HFF-Myc (cell line): ENCODE measurements at places on chromosomes 2 and 18.
A peak's percentile ranks its signal among the peaks of the same experiment; 100 is the strongest.

- DNase-seq: no peak
Observed at GRCh38 chr2:224968051-224968450, 74.2 kb downstream of the DOCK10 start.

DNA sequence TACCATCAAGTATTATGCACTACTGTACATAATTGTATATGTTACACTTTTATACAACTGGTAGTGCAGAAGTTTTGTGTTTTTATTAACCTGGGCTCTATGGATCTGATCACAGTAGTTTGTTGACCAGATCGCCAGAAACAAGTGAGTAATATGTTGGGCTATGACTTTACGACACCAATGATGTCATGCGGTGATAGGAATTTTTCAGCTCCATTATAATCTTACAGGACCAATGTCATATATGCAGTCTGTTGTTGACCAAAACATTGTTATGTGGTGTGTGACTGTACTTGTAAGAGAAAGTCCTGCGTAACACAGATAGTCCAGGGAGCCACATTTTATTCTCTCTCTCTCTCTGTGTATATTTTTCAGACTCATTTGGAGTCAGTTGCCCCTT, 4.5 kb upstream of the ACOXL start:
- DNase-seq: no peak

DNA sequence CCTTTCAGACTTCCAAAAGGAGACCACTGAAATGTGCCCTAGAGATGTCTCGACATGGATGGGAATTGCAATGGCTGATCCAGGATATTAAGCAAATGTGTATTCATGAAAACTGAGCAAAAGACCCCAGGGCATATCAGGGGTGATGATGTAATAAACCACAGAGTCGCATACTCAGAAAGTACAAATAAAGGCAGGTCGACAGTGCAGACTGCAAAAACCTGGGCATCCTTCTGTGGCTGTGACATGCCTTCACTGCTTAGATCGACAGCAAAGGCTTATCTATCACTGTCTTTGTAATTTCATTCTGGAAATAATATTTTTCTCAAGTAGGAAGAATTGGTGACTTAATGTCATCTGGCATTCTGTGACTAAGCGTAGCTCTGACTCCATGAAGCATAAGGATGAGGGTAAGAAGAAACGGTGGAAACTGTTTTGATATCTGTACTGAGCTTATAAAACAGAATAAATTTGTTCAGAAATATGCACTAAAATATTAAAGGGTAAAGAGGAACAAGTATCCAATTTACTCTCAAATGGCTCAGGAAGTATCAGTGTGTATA, 115.6 kb upstream of the NRP2 start:
- DNase-seq: no peak

DNA sequence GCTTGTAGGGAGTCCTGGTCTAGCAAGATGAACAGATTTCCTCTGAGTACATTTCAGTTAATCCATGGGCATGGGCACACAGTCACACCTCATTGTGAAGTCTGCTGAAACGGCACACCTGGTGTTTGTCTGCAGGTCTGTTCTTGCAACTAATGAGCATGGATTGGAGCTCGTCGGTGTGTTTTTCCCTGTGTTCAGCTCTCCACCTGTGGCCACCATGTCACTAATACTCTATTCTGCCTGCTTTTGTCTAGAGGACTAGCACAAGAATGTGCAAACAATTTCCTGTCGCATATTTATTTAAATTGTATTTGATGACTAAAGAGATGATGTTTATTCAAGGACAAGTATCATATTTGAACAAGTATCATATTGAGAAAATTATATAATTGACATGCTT, 24.5 kb upstream of the PPP4R1 start:
- no peak for DNase-seq

DNA sequence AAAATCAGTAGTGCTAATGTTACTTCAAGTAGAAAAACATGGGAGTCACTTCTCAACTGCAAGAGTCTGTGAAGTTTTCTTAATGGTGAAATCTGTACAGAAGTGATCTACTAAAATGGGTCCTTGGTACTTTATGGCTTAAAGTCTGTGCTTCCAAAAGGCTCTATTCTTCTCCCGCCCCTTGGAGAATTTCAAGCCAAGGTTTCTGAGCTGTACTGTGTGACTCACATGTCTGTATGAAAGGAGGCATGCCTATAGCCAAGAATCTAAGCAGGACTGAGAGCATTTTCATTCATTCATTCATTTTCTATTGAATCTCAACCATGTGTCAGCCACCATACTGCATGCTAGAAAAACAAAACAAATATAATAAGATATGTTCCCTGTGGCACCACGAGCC, 19.8 kb upstream of the DDX18 start:
- DNase-seq: no peak

DNA sequence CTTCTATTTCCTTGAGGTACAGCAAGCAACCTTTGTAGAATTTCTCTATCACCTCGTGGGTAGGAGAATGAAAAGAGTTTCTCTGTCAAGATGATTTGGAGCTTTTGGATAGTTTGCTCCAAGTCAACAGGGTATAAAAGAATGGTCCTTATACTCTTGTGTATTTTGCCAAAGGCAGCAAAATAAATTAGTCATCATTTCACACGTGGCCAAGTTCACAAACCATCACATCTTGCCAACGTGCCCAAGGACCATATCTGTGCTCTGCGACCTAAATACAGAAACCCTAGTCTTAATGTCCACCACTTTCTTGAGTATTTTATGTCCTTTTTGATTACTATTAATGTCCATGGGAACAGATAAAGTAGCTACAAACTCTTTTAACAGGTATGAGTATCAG, 262.9 kb downstream of the AFF3 start:
- DNase-seq: no peak

- DNase-seq: no peak
Observed at GRCh38 chr2:37230581-37230980, 815 bp downstream of the CEBPZ start.

DNA sequence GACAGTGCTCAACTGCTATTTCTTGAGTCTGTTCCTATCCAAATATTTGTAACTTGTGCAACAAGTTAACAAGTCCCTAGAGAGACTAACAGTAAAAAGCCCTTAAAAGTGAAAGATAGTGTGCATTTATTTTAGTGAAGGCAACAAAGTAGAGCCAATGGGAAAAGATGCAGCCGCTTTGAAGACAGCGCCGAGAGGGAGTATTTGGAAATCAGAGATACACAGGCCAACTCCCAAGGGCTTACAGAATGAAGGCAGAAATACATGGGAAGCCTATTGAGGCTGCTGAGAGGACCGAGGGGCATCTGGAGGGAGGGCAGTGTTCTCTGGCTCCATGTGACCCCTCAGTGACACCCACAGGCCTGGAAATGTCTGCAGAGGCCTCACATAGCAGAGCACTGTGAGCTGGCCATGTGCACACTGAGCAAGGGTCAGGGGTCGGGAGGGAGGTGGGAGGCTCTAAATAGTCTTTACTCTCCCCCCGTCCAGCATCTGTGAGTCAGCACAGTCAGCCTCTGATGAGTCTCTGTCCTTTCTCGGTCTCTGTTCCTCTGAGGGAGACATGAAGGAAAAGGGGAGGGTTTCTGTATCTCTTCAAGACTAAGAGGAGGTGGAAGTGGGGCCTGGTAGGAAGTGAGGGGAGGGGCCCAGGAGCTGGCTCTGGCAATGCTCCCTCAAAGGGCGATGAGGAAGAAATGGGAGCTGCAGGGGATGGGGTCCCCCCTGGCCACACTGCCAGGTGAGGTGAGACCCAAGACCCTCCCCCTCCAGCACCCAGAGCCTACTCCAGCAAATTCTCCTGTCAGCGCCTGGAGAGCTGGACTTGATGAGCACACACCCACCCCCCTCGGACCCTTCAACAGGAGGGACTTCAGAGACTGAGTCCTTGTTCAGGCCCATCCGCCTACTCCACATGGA, 133.6 kb downstream of the SP3 start:
- DNase-seq: peak; percentile 16

DNA sequence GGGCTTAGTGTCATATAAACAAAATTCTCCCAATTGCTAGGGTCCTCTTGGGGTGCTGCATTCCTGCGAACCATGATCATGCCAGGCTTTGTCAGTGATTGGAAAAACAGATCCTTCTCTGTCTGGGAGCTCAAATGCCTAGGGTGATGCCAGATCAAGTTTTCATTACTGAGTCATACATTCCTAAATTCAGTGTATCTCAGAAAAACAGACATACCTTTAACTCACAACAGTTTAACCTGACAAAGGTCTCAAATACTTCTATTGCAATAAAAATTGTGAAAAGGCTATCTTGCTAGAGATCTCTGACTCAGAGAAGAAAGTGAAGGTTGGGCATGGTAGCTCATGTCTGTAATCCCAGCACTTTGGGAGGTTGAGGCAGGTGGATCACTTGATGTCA, 86.9 kb downstream of the SH3YL1 start:
- DNase-seq: no peak

GRCh38 chr18:73896685-73897084, 250.9 kb downstream of the FBXO15 start:
- DNase-seq: no peak

- no peak for DNase-seq
Observed at GRCh38 chr18:70506511-70506910, 217.7 kb downstream of the SOCS6 start.

DNA sequence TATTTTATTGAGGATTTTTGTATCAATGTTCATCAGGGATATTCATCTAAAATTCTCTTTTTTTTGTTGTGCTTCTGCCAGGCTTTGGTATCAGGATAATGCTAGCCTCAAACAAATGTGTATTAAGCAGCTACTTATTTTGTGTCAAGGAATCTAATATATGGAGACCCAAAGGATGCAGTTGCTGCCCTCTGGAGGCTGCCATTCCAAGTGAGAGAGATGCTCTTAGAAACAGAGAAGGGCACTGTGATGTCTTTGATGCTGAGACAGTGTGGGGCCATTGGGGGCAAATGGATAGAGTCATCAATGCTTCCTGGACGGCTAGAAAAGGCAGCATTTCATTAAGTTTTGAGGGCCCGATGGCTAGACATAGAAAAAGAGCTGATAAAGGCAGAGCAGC, 292.6 kb downstream of the SETBP1 start:
- DNase-seq: no peak

GRCh38 chr2:205237524-205237923, 444.8 kb upstream of the NRP2 start:
- no peak for DNase-seq

DNA sequence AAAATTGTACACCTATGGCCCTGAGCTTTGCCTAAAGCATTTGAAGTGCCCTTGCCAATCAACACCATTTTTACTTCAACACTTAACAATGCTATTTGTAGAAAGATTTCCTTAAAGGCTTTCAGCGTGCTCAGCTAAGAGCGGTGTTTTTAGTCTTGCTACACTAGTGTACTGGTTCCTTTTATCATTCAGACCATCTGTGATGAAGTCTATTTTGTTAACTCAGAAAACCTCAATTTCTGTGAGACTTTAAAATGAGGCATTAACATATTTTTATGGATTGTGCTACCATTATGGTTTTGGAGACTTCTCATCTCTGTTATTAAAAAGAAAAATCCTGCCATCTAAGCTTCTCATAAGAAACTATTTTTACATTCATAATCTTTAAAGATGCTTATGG, 46.6 kb upstream of the EHBP1 start:
- DNase-seq: no peak
